ENCODE measurements at places on chromosomes 1 and 21.

DNA sequence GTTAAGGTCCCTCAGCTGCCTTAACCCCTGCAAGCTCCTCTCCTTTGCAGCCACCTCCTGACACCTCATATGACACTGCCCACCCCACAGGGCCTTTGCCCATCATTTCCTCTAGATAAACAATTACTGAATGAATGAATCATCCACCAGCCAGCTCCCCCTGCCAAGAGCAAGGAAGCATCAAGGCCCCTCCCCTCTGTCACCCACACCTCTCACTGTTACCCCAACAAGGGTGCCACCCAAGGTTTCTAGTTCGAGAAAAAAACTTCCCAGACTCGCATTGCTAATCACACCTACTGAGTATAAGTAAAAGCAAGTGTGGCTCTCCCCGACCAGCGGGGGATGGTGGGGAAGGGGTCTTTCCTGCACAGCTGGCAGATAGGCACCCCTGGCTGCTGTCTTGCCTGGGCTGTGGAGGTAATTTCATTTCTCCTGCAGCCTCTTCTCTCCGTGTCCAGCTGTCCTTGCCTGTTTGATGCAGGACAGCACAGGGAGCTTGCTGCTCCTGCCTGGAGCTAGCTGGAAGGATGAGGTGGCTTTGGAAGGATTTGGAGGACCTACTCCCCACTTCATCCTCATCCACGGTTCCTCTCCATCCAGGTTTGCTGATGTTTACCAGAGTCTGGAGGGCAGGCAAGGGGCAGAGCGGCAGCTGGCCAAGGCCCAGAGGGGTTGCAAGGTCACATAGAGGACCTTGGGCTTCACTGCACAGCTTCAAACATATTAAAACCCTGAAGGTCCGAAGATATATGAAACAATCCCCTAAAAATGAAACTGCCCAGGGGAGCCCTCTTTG lies 33.1 kb upstream of the LBR start:
- DNase-seq: peak; percentile 23

DNA sequence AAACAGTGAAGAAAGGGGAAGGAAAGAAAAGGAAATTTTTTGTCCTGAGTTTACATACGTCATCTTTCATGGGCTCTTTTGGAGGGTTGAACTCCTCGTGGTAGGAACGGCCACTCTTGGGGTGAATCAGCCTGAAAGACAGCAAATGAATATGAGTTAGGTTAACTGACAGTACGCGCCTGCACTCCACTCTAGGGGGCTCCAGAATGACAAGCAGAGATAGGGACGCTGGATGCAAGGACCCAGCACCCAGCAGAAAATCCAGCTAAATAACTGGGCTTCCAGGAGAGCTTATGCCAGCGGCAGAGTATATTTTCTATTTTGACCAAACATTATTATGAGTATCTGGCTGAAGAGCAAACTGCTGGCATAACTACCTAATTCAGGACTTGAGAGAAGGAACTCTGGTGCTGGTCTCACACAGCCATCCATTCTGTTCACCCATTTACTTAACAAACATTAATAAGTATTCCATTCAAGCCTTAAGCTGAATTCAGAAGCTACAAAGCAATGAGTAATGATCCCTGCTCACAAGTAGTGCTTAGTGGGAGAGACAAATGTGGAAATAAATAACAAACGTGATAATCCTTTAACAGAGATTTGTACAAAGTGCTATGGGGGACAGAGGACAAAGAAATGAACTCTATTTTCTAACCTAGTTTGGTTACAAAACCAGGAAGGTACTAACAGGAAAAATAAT lies 22.1 kb downstream of the AK2 start:
- DNase-seq: no peak

DNA sequence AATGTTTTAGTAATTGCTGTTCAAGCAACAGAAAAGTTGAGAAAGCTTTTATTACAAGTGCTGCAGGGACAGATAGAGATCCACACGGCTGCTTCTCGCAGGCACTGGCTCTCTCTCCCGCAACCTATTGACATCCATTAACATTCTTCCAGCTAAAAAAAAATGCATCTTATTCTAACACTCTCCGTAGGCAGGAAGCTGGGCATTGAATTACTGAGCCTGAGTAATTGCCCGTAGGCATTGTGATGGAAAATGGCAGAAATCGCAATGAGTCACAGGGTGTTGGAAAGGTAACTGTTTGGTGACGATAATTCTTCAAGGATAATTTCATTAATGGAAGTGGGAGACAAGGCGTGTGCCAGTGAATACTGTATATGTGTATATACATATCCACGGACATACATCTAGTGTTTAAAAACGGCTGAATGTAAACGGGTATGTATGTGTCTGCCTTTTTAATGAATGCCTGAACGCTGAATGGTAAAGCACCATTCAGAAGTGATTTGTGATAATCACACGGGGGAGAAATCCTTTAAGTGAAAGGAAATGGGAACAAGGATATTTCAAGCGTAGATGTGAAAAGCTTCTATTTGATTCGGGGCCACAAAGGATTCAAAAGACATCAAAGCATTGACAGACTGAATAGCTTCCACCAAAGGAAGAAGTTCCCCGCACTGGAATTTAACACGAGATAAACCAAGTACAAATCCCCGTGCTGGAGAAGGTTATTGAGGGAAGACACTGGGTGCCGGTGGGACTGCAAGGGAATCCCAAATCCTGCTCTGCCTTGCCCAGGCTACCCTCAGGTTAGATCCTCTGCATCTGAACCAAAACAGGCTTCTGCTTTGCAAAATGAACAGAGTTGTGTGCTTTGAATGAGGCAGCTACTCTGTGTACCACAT lies 567.2 kb downstream of the NPHP4 start:
- no peak for DNase-seq

- DNase-seq: no peak
Observed at GRCh38 chr1:163093579-163093978, 24.4 kb downstream of the RGS4 start.

DNA sequence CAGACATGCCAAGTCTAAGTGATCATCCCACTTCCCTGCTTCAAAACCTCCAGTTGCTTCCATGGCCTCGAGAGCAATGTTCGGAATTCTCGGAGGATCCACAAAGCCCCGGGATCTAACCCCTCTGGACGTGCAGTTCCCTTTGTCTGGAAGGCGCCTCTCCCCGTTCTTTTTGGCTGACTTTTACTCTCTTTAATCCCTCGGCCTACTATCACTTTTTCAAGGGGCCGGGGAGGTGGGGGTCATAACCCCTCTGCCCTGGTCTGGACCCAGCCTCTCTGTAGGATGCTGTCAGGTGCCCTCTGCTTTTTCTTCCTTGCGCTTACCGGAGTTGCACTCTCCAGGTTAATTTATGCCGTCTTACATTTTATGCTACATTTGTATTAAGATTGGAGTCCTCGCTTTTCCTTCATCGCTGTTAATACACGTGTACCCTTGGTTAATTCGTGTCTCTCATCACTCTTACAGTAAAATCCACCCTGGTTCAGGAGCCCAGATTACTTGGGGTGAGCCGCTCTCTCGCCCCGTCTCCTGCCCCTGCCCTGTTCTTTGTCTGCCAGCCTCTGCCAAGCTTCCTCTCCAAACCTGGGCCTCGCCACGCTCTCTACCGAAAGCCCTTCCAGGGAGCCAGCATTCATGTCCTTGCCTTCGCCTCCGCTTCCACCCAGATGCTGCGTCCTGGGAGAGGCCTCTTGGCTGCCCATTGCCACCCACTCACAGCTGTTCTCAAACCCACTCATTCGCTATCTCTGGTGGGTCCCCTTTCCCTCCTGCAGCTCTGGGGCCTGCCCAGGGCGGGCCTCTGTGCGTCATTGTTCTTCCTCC lies 448.6 kb downstream of the CAMTA1 start:
- no peak for DNase-seq

DNA sequence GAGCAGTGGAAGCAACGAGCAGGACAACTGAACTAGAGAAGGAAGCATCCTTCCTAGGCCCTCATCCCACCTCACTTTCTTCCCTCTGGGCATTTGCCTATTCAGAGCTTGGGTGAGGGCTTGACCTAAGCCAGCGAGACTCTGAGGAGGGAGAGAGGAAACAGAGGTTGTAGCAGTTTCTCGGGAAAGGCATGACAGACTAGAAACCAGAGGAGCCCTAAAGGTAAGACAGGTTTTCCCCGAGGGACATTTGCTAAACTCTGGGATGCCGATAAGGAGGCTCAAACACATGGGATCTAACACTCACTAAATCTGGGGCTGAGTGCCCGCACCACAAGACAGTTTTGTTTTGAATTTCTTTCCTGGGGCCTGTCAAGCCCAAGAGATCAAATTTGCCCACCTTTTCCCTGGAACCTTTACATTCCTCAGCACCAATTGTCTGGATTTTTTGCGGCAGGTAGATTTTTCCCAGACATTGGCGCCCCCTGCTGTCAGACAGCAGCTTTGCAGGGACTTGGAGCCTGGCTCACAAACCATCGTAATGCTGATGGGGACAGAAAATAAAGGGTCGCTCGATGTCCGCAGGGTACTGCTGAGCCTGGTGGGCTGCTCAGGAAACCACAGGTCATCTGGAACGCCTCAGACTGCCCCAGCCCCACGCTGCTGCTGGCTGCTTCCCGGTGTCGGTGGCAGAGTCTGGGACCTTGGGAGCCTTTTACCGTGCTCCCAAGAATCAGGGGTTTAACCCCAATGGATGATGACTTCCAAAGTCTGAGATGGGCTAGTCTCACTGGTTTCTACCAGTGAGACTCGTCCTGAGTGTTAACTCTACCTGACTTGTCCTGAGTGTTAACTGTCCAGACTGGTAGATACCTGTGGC lies 23.4 kb upstream of the TSPAN2 start:
- no peak for DNase-seq

GRCh38 chr1:162236201-162236600 lies 140.5 kb downstream of the SPATA46 start:
- no peak for DNase-seq

- no peak for DNase-seq
Observed at GRCh38 chr21:43192501-43193081, 23.8 kb downstream of the CRYAA start.

DNA sequence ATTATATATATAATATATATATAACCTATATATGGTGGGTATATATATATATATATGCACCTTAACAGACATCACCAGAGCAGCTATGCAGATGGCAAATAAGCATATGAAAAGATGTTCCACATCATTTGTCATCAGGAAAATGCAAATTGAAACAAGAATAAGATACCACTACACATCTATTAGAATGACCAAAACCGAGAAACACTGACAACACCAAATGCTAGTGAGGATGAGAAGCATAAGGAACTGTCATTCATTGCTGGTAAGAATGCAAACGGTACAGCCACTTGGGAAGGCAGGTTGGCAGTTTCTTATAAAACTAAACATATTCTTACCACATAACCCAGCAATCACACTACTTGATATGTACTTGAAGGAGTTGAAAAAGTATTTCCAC lies 219.8 kb upstream of the PRMT6 start:
- no peak for DNase-seq

DNA sequence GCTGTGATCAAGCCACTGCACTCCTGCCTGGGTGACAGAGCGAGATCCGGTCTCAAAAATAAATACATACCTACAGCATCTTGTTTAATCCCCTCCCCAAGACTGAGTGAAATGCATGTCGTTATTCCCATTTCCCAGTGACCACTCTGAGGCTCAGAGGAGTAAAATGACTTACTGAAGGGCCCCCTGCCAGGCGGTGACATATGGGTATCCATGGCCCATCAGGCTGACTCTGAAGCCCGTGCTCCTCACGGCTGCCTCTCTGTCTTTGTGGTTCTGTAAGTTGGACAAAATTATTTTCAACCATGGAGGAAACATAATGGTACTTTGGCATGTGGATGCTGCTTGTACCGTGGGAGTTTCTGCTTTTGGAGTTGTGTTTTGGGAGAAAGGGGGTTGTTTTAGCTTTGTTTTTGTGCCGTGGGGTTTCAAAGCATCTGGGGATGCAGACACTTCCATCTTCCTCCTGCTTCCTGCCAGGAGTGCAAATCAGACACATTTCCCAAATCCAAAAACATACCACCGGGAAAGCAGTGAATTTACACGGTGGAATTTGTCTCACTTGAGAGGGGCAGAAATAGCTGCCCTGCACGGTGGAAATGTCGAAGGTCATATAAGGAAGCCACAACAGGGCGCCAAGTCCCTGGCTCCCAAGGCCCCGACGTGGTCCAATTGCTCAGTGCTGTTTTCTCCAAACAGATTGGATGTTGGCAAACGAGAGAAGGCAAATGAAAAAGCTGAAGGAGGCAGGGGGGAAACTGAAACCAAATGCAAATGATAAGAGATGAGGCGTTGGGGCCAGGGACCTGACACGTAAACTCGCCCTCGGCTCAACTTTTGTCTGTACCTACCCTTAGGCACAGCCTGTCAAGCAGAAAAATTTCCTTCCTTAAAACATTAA lies 17.1 kb upstream of the PINK1 start:
- DNase-seq: peak; percentile 16

DNA sequence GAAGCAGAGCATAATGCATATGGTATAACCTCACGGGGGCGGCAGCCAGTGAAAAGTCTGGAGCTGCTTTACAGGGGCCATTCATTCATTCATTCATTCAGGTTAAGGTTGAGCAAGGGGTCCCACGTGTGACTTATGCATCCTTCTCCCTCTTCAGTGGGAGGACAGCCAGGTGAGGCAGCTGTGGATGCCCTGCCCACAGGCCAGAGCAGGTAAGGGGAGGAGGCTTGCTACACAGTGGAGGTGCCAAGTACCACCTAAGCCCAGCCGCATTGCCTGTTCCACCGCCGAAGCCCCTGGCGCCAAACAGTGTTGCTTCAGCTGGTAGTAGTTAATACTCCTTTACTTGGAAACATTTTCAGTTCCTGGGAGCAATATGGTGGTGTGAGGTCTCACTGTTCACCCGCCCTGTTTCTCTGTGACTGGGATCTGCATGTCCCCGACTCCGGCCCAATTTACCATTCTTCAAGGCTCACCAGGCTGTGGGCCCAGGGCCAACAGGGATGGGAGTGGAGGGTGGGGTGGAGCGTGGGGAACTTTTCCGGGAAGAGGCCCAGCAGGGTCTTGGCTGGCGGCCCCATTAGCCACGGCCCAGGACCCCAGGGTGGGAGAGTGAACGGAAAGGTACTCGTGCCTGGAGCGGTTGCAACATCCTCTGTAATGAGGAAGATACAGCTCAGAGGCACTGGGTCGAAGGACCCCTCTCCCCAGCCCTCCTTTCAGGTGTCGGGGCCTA lies 722 bp upstream of the PODN start:
- DNase-seq: no peak

DNA sequence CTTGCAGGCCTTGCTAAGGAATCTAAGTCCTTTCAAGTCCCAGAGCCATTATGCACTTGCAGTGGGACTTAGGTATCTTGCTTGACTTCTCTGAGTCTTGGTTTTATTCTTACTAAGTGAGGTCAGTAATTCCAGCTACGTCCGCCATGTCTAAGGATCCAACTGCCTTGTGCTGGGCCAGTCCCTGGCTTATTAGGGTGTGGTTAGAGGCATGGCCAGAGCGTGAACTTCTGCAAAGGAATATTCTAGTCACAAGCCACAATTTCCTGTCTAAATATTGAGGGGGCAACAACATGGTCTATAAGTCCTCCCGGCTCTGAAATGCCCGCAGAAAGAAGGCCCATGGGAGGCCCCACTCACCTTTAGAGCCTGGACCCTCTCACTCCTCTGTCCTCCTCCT lies 82.9 kb downstream of the TMEM53 start:
- DNase-seq: no peak

DNA sequence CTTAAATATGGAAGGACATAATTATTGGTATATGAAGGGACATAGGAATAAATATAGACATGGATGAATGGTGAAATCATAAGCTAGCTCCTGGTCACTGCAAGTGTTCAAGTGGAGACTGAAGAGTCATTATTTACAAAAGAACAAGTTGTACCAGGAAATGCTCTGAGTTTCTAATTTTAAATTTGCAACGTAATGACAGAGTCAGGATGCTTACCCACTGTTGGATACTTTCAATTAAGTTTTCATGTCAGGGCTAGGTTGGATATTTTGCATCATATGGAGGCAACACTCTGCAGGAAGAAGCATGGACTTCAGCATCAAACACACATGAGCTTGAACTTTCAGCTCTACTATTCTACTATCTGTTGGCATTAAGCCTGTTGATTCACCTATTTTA lies 499.6 kb upstream of the C1orf87 start:
- DNase-seq: no peak

All from large intestine (tissue), 12 donors.